ENCODE measurements at places on chromosomes 2 and 18.

- DNase-seq = no peak
These were observed 34.5 kb downstream of the BCL2 start for GRCh38 chr18:63284827-63285733.

DNA sequence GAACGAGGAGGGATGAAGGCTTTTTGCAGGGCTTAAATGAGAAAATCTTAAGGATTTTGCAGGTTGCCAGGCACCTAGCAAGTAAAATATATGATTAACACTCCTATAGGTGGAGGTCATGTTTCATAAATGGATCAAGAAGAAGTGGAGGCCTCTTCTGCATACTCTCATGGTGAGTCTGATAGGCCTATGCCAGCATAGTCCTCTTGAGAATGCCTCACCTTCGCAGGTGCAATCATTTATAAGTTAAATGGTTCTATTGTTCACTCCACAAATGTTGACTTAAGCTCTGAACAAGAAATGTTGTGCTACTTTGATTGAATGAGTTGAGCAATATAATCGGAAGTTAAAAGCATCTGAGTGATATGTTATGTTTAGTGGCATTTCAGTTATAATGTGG lies 12.1 kb downstream of the LRRTM1 start:
- no peak for DNase-seq

GRCh38 chr2:209534228-209534627 lies 110.4 kb downstream of the MAP2 start:
- no peak for DNase-seq

DNA sequence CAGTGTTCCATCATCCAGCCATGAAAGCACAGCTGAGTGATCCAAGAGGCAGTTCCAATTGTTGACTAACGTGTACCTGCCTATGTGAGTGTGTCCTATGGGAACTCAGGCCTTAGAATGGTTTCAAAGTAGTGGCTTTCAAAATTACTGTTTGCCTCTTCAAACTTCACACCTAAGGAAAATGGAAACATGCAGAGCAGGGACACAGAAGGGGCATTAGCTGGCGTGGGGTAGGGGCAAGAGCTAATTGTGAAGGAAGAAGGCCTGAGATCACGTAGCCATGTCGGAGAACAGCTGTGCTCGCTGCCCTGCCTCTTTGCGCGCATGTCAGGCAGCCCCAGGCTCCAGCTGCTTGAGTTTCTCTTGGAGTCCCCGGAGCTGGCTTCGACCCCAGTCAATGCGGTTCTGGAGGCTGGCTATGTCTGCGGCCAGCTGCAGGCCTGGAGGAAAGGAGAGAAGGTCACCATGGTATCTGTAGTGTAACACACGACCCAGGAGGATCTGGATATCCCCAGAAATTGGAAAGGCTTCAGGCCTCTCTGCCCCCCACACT lies 3.8 kb upstream of the IMP4 start:
- no peak for DNase-seq

GRCh38 chr18:6059551-6059950 lies 164.2 kb upstream of the TMEM200C start:
- DNase-seq = no peak

GRCh38 chr2:137252934-137253333 lies 487.6 kb downstream of the THSD7B start:
- no peak for DNase-seq

- DNase-seq = no peak
These were observed 8.4 kb upstream of the PRKCE start for GRCh38 chr2:45643095-45643494.

GRCh38 chr2:236676136-236676873 lies 106.7 kb downstream of the ACKR3 start:
- no peak for DNase-seq

GRCh38 chr2:112896909-112897623 lies 13.9 kb upstream of the IL37 start:
- DNase-seq = no peak

- DNase-seq = no peak
These were observed 507 bp downstream of the CNNM4 start for GRCh38 chr2:96760986-96761832.

DNA sequence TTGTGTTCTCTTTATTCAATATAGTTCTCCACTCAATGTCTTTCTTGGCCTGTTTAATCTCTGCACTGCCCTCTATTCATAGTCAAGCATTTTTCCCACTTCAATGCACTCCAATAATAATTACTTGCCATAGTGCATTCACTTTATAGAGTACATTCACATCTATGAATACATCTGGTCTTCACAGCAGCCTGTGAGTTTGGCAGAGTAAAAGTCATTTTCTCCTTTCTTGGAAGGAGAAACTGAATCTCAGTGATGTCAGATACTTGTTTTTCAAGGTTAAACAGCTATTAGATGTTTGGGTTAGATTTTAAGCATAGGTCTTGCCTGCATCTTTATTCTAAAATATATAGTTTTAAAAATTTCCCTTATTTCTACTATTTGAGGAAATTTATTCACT lies 373.2 kb downstream of the TRIB2 start:
- DNase-seq = no peak

DNA sequence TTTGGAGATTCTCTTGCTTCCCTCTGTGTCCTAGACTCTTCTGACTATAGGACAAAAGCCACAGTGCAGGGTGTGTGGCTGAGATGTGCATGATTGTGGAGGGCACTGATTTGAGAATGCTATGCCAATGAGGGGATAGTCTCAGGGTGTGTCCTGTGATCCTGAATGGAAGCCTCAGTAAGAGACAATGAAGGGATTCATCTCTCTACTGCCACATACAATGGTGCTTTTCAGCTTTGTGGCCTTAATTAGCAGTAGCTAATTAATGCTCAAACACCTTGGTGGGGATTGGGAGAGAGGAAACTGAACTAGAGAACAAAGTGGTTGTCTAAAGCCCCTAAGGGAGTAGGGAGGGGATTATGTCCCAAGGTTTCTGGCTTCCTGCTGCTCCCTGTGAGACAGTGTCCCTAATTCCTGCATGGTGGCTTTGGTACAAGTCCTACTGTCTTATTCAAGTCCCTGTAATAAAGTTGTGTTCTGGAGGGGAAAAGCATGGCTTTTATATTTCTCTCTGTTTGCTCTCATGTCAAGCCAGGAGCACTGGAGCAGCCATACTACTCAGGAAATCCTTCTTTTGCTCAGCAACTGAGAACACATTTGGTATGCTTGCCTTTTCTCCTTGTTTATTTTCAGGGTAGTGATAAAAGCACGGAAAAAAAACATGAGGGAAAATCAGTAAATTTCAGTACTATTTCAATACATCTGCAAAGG lies 415.2 kb upstream of the TCF4 start:
- no peak for DNase-seq

- DNase-seq = no peak
These were observed 420.6 kb upstream of the UBE2E3 start for GRCh38 chr2:180559771-180560170.

GRCh38 chr18:79756826-79757225 lies 40.9 kb upstream of the KCNG2 start:
- no peak for DNase-seq

DNA sequence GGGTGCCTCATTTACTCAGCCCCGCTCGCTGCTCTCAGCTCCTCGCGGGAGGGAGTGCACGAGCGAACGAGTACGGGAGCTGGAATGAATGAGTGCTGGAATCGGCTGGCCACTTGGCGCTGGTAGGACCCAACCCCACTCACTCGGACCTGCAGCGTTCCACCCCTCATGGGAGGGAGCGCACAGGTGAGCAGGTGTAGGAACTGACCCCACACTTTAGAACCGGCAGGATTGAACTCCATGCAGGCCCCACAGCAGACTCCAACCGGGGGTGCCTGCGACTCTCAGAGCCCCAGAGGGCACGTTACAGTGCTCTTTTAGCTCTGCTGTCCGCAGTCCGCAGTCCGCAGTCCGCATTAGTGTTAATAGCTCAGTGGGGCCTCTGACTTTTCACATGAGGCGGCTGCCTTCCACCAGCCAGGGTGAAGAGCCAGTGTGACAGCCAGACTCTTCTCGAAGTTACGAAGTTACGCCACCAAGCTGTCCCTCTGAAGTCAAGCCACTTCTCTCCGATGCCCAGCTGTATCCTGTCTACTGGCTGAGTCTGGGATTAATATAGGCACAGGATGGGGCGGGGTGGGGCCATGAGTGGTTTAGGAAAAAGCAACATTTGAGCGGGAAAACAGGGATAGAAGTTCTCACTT lies 102.7 kb upstream of the ARHGAP15 start:
- DNase-seq = no peak

GRCh38 chr2:239139101-239139500 lies 261.7 kb downstream of the HDAC4 start:
- no peak for DNase-seq

- no peak for DNase-seq
These were observed 46.6 kb downstream of the TAF1B start for GRCh38 chr2:9889812-9890261.

DNA sequence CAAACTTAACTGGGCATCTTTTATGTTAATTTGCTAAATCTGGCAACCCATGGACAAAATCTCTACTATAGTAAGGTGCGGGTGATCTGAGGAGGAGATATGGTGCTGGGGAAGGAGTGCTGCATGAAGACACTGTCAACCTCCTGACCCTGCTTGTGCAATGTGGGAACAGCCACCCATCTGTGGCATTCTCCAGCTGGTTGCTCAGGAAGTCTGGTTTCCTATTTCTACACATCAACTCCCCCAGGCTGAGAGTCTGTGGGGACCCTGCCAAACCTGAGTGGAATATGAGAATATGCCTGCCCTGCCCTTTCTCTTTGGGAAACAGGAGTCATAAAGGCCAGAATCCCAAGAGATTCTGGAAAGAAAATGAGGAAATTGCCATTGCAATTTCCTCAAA lies 60.1 kb upstream of the PAX3 start:
- DNase-seq = no peak

DNA sequence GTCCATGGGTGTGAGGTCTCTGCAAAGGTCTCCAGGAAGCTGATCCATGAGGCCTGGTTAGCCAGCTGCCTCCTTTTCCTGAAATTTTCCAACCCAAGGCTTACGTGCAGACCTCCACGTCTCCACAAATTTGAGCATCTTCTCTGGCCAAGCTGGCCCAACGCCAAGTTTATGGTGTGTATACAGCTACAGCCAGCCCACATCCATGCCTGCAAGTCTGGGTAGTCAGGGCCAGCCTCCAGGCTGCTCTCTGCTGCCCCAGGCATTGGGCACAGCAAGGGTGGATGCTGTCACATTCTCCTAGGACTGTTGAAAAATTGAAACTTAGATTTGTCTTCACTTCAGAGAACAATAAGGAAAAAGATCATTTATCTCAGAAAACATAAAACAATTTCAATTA lies 525.5 kb upstream of the CHAC2 start:
- DNase-seq = no peak

DNA sequence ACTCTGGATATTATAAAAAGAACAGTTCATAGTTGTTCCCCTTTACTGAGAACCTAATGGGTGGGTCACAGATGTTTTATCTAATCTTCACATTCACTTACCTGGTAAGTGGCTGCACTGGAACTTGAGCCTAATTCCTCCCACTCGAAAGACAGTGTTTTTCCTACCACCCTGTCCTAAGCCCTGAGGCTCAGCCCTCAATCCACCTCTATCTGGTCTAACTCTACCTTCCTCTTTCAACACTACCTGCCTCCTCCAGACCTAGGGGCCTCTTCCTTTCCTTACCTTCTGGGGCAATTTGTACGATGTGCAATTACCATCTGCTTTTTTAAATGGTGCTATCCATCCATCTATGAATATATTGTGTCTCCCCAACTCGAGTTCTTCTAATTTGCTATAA lies 9.7 kb upstream of the KIF3C start:
- no peak for DNase-seq

DNA sequence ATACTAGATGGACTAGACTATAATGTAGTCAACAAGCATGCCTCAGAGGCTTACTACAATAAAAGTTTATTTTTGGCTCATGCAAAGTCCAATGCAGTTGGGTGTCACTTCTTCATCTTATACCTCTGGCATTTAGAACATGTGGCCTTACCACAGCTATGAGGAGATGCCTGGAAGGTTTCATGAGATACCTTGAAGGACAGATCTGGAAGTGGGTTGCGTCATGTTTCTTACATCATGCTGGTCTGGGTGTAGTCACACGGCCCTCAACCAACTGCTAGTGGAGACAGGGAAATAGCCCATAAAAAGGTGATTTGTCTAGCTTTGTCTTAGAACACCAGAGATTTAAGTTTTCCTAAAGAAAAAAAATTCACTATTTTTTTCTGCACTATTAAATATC lies 91.7 kb upstream of the MMADHC start:
- no peak for DNase-seq

GRCh38 chr2:18171191-18172139 lies 293.0 kb downstream of the KCNS3 start:
- DNase-seq = no peak

DNA sequence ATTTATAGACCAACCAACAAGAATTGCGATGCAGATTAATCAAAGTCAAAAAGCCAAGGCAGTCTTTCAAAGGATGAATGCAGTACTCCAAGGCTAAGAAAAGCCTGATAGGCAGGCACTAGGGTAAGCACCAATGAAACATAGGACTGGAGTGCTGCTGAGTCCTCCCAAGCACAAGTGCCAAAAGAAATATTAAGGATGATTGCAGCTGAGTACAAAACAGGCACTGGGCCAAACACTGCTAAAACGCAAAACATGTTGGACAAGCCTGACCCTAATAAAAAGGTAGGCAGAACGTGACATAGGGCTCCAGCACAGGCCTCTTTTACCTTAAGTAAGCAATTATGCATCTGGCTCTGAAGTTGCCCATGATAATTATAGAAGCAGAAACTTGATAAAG lies 160.1 kb upstream of the LRP1B start:
- DNase-seq = no peak

- DNase-seq = no peak
These were observed 35.0 kb upstream of the CCDC85A start for GRCh38 chr2:56148825-56149224.

DNA sequence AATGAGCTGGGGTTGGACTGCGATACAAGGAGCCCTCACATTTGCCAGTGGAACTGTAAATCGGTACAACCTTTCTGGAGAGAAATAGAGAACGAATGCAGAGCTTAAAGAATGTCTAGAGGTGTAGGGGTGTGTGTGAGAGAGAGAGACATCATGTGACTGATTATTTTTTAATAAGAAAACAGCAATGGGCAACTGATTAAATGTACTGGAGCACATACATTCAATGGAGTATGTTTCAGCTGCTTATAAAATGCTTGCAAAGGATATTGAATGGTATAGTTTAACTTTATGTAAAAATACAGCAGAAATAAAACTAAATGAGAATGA lies 391 bp upstream of the TMEM17 start:
- DNase-seq = no peak

DNA sequence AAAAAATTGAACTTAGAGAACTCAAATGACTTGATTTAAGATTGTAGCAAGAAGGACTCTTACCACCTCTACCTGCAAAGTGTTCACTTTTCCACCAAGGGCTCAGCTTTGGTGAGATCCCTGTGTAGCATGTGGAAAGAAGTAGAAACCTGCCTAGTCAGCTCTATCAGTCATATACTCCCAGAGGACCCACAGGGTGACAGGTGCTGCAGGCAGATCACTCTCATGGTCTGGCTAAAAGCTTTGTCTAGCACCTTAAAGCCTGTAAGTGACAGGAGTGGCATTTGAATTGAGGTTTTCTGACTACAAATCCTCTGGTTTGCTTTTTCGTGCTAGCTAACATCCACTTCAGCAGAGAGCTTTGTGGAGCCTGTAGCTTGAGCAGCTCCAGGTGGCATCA lies 18.7 kb upstream of the NEMP2 start:
- no peak for DNase-seq

Measured in NCI-H1092 (cell line).